ENCODE measurements at places on chromosomes 7 and 10. TPM values are rescaled to one million over a fixed set of nuclear protein-coding genes. Genes with fewer than 3 reads are reported as not detected.

Gene ACADSB
- 28.0 TPM for total RNA-seq

Gene GPC2
- 28.8 TPM for total RNA-seq

Gene GPR37
- total RNA-seq, result 66.9 TPM

Gene NPSR1
- total RNA-seq, result 0.99 TPM
